ENCODE measurements at places on chromosomes 3 and 15.

DNA sequence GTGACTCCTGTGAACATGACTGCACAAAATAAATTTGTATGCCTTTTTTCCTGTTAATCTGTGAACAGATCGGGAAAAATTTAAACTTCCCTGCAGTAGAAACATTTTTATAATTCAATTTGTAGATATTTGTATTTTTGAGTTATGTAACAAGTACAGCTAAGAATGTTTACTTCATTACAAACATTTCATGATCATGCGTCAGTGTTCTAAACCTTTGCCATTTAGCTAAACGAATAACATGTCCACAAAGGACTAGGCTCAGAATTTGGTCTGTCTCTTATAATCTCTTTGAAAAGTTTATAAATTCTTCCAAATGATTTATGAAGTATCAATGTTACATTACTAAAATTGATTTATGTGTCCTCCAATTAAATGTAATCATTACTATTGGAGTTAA lies 17.3 kb upstream of the CRYBG3 start:
- no peak for DNase-seq

DNA sequence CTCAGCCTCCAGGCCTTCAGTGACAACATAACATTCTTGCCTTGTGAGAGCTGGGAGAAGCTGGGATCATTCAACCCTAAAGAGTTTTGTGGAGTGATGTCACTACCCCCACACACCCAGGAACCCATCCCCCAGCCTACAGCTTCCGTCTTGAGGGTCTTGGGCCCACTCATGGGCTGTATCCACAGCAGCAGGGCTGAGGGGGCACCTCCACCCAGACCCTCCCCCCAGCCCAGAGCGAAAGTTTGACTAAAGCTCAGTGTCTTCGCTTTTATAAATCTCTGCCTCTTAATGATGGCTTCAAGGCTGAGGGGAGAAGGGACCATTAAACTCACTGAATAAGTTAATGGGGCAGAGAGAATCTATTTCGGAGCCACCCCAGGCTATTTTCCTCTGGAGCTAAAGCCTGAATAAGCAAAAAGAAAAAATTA lies 23.8 kb downstream of the NTRK3 start:
- no peak for DNase-seq

DNA sequence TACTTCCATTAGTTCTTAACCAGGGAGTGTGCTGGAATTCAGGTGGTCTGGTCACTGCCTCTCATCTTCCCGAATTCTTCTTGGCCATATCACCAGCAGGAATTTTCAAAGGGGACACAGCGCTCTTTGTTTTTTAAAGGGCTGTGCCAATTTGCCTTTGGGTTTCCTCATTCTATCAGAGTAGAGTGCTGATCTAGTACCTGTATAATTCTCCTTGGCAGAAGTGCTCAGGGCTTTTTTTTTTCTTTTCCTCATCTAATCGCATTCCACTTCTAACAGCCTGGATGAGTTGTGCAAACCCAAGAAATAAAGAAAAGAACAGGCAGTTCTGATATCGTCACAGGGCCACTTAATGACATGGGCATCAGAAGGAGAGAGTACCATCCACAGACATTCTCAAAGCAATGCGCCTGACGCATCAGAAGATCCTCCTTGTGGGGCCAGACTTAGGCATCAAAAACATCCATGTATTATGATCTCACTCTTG lies 121.0 kb downstream of the ASB7 start:
- DNase-seq, result no peak

DNA sequence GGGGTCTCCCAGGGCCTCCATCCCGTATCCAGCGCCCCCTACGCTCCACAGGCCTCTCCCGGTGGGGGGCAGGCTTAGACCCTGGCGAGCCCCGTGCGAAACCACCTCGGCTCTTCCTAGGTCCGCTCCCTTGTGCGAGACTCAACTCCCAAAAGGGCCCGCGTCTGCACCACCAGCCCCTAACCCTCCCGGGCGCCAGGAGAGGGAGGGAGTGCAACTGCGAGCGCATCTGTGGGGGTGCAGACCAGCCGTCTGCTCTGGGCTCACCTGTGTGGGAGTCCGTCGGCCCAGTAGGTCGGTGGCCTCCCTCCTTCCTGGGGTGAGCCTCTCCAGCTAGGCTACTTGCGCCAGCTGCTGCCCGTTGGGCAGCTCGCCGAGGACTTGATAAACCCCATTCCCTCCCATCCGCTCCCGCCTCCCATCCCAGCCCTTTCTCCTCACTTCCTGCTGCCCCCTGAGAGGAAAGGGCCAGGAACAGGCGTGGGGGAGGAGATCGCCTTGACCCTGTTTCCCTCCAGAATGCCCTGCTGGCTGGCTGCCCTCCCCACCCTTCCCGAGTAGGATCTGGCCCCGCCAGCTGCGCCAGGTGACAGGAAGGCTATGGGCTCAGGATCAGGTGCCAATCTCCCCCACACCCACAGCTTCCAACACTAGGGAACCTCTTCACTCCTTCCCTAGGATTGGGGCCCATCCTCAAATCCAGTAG lies at the start of gene HYAL2:
TSS of gene HYAL2 (minus strand) at position 360 of the 706 bp plus-strand sequence. CDS start 2,256 bp downstream, outside the sequence.
- no peak for DNase-seq

DNA sequence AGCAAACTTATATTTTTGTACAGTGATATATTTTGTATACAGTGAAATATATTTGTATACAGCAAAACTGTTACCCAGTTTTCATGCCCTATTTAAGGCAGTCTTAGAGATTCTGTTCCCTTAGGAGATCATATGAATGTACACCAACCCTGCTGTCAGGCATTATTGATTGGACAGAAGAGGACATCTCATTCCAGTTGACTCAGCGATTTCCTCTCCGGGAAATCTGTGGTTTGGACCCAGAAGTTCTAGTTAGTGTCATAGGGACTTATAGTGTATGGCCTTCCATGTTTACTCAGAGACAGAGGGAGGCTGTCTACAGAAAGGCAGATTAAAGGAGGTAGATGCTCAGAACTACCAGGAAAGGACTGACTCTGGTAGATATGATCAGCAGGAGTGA lies 318.8 kb upstream of the KCNMB2 start:
- no peak for DNase-seq

- DNase-seq, result no peak
Observed at GRCh38 chr3:173404156-173404555, 6.6 kb downstream of the NLGN1 start.

DNA sequence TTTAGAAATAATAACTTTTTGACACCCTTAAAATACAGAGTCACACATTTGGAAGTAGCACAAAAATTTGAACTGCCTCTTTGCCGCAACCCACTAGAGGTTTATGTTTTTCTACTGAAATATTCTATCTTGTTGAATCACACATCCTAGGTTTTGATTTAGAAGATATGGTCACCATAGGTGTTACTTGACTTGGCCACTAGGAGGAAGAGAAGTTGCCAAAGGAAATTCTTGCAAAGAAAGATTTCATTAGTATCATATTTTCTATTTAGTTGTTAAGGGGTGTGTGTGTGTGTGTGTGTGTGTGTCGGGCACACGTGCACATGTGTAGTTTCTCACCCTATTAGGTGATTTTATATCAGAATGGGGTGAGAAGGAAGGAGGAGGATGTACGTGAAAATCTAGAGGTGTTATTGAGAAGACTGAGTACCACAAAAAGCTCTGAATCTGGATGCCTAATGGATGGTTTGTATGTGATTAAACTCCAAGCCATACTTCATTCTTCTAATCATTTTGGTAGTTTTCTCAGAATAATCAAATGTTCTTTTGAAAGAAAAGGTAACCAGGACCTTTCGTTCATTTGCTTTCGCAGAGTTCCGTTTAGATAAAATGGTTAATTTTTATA lies 31.5 kb downstream of the ZFAND6 start:
- DNase-seq, result no peak

DNA sequence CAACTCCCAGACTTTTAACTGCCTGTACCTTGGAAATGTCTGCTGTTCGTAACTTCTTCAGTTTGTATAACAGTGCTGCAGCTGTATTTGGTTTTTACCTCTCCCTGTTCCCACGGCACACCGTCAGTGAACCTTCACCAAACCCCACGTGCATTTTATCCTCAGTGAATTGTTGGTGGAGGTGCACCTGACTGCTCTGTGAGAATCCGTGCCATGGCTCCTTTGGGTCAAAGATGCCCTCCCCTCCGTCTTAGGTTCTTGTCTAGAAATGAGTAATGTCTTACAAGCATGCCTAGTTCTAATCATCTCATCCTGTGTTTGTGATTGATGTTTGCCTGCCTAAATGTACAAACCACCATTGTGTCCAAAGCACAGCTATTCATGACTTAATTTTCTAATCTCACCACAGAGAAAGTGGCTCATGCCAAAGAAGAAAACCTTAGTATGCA lies 28.2 kb downstream of the TPM1 start:
- DNase-seq, result no peak

GRCh38 chr3:14386254-14386653 lies 16.2 kb upstream of the SLC6A6 start:
- DNase-seq, result no peak

DNA sequence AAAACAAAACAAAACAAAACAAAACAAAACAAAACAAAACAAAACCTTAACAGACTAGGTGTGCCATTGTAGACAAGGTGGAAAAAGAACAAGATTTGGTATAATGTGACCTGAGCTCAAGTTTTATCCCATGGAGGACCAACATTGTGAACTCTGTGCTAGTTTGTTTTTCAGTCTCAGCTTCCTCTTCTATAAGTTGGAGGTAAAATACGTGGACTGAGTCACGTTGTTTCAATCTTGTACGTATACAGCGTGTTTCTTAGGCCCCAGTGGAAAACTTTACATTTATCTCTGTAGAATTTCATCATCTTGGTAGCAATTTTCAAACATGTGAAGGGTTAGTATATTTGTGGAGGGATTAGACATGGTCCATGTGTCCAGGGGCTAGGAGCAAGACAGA lies 261.6 kb downstream of the CD47 start:
- no peak for DNase-seq

GRCh38 chr3:186772281-186772694 lies 11.1 kb upstream of the EIF4A2 start:
- no peak for DNase-seq

DNA sequence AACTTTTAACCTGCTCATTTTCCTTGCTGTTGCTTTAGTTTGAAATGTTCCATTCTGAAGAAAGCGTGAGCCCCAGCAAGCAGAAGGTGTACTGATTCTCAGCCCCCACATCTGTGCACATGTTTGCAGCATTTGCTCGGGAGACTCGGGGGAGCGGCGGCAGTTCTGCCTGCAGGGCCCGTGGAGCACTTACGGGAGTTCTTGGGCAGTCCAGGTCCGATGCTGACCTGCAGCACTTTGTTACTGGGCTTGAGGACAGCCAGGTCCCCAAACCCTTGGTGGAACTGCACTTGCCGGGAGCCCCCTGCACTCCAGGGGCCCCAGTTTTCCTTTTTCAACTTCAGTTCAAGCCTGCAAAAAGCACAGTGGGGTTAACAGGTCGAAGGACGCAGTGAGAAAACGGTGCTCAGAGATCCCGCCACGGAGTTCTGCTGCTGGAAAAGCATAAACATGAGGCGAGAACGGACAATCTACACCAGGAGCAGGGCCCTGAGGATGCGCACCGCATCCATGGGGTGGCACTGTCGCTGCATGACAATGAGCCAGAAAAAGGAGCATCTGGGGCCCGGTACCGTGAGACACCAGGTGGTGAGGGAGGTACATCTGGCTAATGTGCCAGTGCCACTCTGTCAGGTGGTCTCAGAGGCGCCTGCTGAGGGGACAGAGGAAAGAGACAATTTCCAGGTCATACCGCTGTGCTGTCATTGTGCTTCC lies 45.6 kb upstream of the LDHAL6B start:
- no peak for DNase-seq

GRCh38 chr3:17336291-17336690 lies 406.1 kb downstream of the TBC1D5 start:
- DNase-seq, result no peak

GRCh38 chr3:189360291-189360690 lies 188.5 kb downstream of the TPRG1 start:
- DNase-seq, result no peak

GRCh38 chr15:47401427-47401826 lies 315.9 kb upstream of the SEMA6D start:
- DNase-seq, result no peak

DNA sequence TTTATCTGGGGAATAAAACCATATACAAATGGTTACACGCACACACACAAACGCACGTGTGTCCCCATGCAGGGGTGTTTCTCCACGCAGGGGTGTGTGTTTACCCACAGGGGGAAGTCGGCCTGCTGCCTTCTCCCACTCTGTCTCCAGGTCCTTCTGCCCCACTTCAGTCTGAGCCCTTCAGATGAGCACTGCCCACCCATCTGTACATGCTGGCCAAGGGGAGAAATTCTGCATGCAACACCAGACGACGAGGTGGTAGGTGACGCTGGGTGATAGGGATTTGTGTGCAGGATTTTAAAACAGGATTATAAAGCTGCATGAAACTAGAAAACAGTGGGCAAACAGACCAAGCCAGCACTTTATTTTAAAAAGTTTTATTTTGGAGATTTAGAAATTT lies 122.5 kb downstream of the TJP1 start:
- DNase-seq, result no peak

- no peak for DNase-seq
Observed at GRCh38 chr15:35306361-35306981, 221.4 kb upstream of the NANOGP8 start.

DNA sequence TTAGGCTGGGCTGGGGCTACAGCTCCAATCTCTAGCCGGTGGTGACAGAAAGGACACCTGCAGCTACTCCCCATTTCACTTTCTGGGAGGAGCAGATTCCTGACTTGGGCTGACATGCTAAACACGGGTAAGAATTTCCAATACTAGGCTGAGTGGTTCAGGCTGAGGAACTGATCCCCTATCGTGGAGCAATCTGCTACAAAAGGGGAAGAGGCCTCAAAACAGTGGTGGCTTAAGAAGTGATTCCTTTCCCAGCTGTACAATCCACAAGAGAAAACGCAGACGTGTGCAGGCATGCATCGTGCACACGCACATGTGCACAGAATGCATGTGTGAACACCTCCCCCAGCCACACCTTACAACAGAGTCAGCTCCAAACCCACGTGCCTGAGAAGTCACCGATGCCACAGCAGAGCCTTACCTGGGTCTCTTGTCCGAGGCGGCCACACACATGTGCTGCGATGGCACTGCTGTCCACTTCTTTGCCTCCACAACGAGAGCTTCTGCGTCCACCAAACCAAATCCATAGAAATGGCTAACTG lies 86.7 kb upstream of the SNRPA1 start:
- no peak for DNase-seq

DNA sequence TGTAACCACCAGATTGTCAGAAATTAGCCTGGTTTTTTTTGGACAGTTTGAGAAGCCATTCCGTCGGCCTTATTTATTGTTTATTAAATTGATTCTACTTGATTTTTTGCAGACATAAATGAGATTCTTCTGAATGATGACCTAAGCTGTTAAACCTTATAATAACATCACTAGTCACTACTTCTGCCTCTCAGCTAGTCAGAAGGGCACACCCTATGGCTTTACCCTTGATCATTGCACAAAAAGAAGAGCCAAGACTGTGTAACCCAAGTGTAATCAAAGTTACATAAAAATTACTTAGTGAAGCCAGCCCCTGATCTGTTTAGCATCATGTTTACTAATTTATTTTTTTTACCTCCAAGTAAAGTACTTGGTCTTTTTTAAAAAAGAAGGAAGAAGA lies 64.3 kb downstream of the CHL1 start:
- DNase-seq, result no peak

- DNase-seq, result no peak
Observed at GRCh38 chr3:46944191-46944590, 32.4 kb downstream of the CCDC12 start.
